Stimulated activated CD4-positive, alpha-beta T cell treated with anti-CD3 and anti-CD28 coated beads, TNF-alpha, amount 100 ng/mL, for 1 hour (primary cell): ENCODE measurements at places on chromosomes 6 and 20.

- DNase-seq: no peak
These were observed 18.0 kb downstream of the GLO1 start for GRCh38 chr6:38684904-38685303.

DNA sequence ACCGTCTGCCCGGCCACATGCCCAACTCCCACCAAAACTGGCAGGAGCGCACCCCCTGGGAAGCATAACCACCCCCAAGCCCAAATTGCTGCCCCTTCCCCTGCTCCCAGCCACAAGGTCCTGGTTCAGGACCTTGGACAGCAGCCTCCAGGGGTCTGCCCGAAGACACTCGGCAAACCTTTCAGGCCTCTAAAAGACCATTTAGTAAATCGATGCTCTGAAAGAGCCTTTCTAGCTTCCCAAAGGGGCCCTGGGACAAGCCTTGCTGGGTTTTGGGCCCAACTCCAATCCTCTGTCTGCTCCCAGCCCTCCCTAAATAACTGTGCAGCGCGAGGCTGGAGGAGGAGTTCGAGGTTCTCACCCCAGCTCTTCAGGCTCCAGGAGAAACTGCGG, 30.5 kb downstream of the GRM4 start:
- no peak for DNase-seq

DNA sequence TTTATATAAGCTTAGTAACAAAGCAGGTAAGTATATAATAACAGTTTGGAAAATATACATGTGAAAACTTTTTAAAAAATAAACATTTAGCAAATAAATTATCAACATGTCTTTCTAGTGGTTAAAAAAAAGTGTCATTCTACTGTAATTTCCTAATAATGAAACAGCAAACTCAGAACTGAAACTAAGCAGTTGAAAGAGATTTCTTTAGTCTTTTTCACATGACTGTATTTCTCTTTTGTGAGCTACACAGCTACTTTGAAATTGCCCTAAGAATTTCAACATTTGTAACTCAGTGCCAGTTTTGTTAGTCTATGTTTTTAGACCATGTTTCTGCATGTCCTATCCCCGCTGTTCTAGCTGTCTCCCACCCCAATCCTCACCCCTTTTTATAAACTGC, 28.4 kb upstream of the SDHAF4 start:
- no peak for DNase-seq

DNA sequence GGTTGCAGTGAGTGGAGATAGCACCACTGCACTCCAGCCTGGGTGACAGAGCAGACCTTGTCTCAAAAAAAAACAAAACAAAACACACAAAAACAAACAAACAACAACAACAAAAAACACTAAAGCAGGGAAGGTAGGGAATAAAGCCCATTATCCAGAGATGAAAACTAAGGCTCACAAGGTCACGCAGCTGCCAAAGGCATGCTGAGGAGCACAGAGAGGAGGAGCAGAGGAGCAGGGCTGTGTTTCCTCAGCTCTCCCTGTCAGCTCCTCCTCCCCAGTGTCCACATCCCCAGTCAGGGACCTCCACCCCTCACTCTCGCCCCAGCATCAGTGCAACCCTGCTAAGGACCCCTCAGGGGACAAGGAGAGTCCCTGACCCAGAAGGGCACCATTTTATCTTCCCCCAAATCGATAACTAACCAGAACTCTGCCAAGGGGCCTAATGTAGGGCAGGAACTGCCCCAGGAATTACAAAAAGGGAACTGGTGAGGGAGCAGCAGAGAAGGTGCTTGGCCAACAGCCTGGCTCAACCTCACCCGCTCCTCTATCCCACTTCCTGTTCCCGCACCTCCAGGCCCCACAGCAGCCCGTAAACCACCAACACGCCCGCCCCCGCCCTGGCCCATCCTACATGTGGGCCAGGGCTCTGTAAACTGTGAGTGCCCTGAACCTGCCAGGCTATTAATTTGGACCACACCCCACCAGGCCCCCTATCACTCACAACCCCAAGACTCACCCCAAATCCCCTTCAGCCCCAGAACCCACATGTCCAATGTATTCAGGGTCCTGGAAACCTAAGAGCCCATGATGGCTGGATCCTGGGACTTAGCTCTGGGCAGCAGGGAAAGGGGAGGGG, 9.0 kb downstream of the TEAD3 start:
- DNase-seq: no peak

- no peak for DNase-seq
These were observed 9.0 kb upstream of the CCN6 start for GRCh38 chr6:112044856-112045255.

DNA sequence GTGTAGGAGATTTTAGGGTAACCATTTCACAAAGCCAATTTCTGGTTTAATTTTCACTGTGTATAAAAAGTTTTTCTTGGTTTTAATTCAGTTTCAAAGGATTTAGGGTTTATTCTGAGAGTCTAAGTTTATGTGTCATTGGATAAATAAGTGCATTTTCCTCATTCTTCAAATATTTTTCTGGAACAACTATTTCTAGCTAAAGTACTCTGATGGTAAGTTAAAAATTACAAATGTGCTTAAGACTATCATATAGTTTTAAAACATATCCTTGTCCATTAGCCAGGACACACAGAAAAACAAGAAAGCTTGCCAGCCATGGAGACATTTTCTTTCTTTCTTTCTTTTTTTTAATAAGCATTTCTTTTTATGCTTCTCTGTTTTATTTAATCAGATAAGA, 333.0 kb downstream of the RFPL4B start:
- DNase-seq: no peak

DNA sequence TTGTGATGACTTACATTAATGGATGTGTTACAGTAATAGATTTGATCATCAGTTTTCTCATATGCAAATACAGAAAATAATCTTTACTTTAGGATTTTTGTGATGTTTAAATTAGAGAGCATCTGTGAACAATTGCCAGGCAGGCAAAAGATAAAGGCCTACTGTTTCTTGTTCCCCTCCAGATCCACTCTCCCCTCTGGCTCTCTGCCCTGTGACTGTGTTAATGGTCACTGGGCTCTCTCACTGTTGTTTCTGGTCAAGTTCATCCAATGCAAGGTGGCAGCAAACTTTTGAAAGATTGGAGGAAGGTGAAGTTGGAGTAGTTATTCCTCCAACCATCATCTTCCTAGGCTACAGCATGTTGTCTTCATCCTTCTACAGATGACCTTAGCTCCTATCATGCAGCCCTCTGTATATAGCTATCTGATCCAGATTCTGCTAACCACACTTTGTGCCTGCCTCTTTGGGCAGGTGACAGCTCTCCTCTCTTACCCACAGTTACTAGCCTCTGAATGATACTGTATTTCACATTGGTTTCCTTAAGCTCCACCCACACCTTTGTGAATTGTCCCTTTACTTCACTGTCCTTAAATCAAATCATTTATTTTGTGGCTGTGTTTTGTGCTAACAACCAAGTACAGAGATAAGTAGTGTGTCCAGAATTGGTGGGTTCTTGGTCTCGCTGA, 48.9 kb upstream of the ARG1 start:
- no peak for DNase-seq

GRCh38 chr6:150261997-150262697, 106.7 kb upstream of the IYD start:
- DNase-seq: no peak

DNA sequence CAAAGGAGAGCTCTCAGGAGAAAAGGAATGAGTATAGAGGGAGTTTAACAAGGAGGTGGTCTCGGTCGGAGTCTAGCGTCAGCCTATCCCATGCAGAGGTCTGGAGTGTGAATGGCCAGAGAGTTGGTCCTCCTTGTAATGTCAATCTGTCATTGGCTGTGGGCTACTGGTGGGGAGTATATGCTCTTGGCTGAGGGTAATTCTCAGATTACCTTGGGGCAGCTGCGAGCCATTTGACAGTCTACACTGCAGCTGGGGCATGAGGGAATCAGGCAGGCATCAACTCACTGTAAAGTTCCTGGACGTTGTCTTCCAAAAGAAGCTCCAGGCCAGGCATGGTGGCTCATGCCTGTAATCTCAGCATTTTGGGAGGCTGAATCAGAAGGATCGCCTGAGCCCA, 48.1 kb downstream of the EBF4 start:
- no peak for DNase-seq

- no peak for DNase-seq
These were observed 10.8 kb downstream of the GCNT2 start for GRCh38 chr6:10531942-10532341.

DNA sequence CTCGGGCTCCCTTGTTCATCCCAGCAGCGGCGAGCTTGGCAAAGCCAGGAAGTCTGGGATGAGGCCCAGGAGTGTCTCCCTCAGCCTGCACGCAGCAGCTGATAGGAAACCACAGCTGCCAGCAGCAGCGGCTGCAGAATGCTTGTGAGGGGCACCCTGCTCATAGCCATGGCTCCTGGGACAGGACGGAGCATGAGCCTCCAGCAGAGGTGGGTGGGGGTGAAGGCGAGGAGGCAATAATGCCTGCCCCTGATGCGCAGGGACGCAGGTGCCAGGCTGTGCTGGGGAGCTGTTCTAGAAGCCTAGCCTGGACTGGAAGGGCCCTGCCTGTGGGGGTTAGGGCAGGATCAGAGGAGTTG, 157.9 kb downstream of the CD83 start:
- DNase-seq: no peak

- DNase-seq: no peak
These were observed 67.3 kb upstream of the SLC22A1 start for GRCh38 chr6:160054271-160054670.

- DNase-seq: no peak
These were observed 103.6 kb upstream of the BMP2 start for GRCh38 chr20:6663751-6664388.

DNA sequence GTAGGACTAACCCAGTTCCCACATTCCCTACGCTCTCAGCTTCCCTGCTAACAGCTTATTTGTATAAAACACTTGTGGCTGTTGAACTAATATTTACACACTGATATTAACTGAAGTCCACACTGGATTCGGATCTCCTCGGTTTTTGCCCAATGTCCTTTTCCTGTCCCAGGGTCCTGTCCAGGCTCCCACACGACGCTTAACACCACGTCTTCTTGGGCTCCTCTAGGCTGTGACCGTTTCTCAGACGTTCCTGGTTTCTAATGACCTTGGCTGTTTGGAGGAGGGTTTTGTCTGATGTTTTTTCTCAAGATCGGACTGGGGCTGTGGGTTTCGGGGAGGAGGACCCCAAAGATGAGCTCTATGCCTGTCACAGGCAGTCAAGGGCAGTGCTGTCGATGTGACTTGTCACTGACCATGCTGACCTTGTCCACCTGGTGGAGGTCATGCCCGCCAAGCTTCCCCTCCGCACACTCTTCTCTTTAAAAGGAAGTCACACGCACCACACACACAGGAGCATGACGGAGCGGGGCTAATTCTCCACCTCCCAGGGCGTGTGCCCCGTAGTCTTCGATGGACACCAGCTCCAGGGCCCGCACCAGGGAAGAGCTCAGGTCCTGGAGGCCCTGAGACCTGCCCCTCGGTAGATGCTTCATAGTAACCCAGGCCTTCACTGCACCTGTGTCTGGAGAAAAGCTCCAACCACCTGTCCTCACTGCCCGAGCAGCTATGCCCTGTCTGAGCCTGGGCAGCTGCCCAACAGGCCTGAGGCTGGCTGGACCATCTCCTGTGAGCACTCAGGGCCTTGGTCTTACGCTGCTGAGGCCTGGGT, 72.0 kb downstream of the TTLL2 start:
- no peak for DNase-seq

DNA sequence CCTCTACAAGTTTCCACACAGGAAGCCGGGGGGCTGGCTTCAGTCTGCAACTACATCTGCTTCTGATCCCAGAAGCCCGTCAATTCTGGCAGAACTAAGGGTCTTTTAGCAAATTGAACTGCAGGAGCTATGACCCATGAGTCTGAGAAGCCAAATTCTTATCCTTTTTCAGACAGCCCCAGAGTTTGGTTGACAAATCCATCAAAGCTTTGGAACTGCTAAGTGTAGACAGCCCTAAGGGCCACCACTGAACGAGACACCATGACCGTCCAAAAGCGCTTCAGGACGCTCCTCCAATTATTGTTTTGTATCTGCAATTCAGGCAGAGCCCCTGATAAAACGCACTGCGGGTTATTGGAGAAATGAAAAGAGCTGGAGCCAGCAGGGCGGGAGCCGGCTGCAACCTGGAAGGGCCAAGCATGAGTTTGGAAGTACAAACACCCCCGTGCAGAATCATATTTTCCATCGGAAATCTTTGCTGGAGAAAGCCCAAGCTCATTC, 67.1 kb downstream of the GNAS-AS1 start:
- no peak for DNase-seq

- DNase-seq: no peak
These were observed 61.1 kb downstream of the TSPYL4 start for GRCh38 chr6:116192786-116193185.

DNA sequence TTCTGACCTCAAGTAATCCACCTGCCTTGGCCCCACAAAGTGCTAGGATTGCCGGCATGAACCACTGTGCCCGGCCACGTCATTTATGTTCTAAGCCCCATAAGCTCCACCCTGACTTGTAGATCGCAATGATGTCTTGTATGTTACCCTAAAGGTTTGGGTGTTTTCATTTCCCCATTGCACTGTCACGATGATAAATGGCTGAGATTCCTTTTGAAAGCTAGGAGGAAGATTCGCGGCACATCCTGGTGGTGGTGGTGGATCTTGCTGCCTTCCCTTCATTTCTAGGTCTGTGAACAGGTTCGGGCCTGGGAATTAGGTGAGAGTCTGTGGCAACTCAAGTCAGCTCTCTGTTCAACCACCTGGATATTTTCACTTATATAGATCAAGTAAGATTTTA, 28.3 kb downstream of the MUC22 start:
- no peak for DNase-seq

DNA sequence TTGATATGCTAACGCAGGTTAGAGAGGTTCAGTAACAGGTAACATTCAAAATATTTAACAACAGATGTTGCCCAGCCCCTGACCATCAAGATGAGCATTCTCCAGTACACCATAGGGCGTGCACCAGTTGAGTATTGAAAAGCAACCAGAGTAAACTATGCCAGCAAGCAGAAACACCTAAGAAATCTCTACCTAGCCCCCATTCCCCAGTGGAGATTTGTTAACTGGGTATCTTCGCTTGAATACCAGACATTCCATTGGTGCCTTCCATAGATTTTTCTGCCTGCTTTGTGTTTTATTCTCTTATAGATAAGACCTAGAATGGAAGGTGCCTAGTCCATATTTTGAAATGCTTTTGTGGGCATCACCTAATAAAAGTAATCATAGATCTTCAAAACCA, 623.9 kb downstream of the KIF16B start:
- no peak for DNase-seq

GRCh38 chr6:159397753-159398152, 228.6 kb downstream of the FNDC1 start:
- no peak for DNase-seq

DNA sequence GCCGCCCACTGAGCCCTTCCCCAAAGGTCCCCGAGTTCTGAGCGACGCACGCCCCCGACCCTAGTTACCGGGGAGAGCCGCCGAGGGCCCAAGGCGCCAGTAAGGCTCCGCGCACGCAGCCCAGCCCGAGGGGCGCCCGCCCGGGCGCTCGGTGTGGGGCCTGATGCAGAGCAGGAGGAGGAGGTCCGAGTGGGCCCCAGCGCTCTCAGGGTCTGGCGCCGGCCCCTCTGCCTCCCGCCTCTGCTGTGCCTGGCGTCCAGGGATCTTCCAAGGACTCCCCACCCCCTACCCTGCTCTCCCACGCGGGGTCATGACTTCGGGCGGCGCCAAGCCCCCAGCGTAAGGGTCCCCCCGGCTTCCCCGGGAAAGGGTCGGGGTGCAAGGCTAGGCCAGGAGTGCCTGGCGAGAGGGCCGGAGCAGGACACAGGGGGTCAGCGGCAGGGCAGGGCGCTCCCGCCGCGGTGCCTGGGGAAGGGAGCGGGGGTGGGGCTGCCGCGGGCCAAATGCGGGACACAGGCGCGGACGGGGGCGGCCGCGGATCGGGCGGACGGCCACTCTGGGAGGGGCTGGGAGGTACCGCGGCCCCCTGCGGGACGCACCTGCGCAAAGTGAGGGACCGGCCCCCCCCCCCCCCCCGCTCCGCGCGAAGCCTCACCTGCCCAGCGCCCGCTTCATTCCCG, 637 bp downstream of the ABHD12 start:
- DNase-seq: no peak
